ENCODE measurements at places on chromosomes 5 and 9. TPM values are rescaled to one million over a fixed set of nuclear protein-coding genes. Genes with fewer than 3 reads are reported as not detected.

The PCDHB12 gene
- not detected for polyA plus RNA-seq

DNA sequence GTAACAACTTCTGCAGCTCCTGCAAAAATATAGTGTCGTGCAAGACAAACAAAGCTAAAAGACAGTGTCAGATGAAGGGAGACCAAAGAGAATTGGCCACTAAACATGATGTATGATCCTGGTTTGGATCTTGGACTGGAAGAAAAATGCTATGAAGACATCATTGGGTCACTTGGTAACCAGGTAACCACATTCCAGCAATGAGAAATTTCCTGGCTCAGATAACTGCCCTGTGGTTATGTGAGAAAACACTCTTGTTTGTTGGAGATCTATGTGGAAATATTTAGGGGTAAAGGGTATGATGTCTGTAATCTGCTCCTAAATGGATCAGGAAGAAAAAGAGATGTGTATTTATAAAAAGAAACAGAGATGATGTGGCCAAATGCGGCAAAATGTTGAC lies 45.5 kb upstream of the ANKRD33B start:
- H3K4me3 ChIP-seq: no peak overlapping the region
- no peaks in the 10 kb centered on the region for H3K36me3 ChIP-seq
- no peak for DNase-seq
- H3K27ac ChIP-seq: no peak overlapping the region
- no peaks in the 10 kb centered on the region for H3K4me1 ChIP-seq

DNA sequence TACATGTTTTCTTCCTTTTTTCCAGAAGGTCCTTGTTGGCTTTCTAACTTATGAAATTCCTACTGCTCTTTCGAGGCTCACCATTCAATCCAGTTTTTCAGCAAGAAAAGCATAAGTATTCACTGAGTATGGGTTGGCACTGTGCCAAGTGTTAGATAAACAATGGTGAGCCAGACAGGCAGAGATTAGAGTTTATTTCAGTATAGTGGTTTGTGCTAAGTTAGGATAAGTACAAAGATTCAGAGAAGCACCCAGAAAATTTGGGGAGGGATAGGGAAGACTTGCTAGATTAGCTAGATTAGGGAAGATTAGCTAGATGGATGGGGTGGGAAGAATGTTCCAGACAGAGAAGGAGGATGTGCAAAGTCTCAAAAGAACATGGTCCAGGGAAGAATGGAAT lies 122.9 kb downstream of the OXCT1 start:
- peak; percentile 15 for DNase-seq
- no peak overlapping the region for H3K4me3 ChIP-seq
- H3K36me3 ChIP-seq: no peaks in the 10 kb centered on the region
- H3K4me1 ChIP-seq: no peaks in the 10 kb centered on the region
- no peak overlapping the region for H3K27ac ChIP-seq

The TMEM252 gene
- polyA plus RNA-seq: 0.10 TPM

DNA sequence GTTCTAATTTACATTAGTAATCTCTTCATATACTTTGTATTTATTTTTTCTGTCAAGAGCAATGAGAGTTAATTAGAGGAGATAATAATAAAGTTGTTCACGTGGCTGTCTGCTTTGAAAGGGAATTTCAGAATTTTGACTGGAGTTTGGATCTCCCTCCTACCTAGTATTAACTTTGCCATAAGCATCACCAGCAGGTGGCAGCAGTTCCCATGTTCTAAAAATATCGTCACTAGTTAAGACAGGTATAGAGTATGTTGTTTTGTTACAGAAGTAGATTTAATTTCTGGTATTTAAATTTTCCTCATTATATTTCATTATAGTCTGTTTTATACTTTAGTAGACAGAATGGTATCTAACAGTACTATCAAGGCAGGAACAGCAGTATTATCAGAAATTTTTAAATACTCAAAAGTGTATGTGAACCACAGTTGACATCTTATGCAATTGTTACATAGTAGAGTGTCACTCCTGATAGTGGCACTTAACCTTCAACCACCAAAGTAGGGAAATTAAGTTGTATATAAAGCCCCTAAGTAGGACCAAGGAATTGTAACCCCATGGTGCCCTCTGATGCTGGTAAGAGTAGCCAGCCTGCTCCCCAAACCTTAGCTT lies 20.4 kb downstream of the GNPDA1 start:
- H3K27ac ChIP-seq: peak overlapping the region; percentile 12
- H3K4me3 ChIP-seq: no peak overlapping the region
- no peaks in the 10 kb centered on the region for H3K27me3 ChIP-seq

DNA sequence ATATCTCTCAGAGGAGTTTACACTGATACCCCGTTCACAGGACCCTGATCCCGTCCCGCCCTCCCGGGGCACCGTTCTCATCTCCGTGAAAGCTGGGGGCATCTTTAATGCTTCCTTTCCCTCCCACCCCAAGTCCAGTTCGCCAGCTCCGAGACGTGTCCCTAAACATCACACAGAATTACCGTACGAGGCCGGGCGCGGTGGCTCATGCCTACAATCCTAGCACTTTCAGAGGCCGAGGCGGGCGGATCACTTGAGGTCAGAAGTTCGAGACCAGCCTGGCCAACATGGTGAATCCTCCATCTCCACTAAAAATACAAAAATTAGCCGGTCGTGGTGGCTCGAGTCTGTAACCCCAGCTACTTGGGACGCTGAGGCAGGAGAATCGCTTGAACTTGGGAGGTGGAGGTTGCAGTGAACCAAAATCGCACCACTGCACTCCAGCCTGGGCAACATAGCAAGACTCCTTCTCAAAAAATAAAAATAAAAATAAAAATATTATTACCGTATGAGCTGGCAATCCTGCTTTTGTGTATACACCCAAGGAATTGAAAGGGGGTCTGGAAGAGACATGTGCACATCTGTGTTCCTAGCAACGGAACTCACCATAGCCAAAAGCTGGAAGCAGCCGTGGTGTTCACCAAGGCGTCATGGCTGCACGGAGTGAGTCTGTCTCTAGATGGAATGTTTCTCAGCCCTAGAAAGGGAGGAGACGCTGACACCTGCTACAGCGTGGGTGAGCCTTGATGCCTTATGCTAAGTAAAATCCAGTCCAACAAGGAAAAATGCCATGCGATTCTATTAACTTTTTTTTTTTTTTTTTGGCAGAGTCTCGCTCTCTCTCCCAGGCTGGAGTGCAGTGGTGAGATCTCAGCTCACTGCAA lies 1.2 kb upstream of the ABO start:
- no peak for DNase-seq
- H3K36me3 ChIP-seq: no peaks in the 10 kb centered on the region
- H3K4me3 ChIP-seq: no peak overlapping the region
- H3K27me3 ChIP-seq: peaks cover 10% of the 10 kb centered on the region
- H3K27ac ChIP-seq: peak overlapping the region; percentile 93

The MAN1B1 gene
- polyA plus RNA-seq: 43.6 TPM

DNA sequence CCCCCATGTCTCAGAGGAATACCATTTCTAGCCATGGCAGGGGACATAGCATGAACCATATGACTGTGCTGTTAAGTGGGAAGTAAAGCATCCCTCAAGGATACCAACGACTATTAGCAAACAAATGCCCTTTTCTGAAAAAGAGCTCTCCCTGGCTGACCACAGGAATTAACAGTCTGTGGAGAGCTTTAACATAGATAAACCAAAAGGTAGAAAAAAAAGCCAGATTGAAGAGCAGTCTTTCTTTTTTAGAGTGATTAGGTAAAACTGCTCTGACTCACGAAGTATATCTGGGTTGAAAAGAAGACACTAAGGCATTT lies 532.7 kb upstream of the DMAC1 start:
- no peak for DNase-seq
- peaks cover 1% of the 10 kb centered on the region for H3K4me1 ChIP-seq
- no peak overlapping the region for H3K27ac ChIP-seq
- no peaks in the 10 kb centered on the region for H3K27me3 ChIP-seq
- no peak overlapping the region for H3K4me3 ChIP-seq
- H3K36me3 ChIP-seq: no peaks in the 10 kb centered on the region

DNA sequence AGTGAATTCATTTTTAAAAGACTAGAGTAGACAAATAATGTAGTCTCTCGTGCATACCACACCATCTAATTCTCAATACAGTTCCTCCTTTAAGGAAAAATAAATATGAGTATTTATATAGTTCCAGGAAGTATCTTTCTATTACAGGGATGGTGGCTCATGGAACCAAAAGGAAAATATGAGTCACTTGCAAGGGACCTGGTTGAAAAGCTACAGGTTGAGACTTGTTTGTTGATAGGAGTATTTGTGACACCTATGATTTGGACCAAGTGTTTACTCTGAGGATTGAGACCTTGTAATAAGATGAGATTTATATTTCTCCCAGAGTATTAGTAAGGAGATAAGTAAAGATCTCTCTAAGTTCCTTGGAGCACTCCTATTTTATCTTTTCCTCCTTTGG lies 67.4 kb downstream of the CDO1 start:
- H3K27me3 ChIP-seq: no peaks in the 10 kb centered on the region
- DNase-seq: no peak
- H3K4me1 ChIP-seq: no peaks in the 10 kb centered on the region
- no peaks in the 10 kb centered on the region for H3K36me3 ChIP-seq
- H3K27ac ChIP-seq: no peak overlapping the region

- H3K27me3 ChIP-seq: no peaks in the 10 kb centered on the region
- no peak overlapping the region for H3K4me3 ChIP-seq
- H3K27ac ChIP-seq: no peak overlapping the region
- peaks cover 31% of the 10 kb centered on the region for H3K36me3 ChIP-seq
- DNase-seq: no peak
- H3K4me1 ChIP-seq: no peaks in the 10 kb centered on the region
Observed at GRCh38 chr5:57210633-57211032, 36.8 kb downstream of the GPBP1 start.

GRCh38 chr9:87479801-87480201 lies 17.9 kb upstream of the DAPK1 start:
- no peaks in the 10 kb centered on the region for H3K27me3 ChIP-seq
- H3K4me3 ChIP-seq: no peak overlapping the region
- H3K36me3 ChIP-seq: no peaks in the 10 kb centered on the region
- H3K4me1 ChIP-seq: no peaks in the 10 kb centered on the region

DNA sequence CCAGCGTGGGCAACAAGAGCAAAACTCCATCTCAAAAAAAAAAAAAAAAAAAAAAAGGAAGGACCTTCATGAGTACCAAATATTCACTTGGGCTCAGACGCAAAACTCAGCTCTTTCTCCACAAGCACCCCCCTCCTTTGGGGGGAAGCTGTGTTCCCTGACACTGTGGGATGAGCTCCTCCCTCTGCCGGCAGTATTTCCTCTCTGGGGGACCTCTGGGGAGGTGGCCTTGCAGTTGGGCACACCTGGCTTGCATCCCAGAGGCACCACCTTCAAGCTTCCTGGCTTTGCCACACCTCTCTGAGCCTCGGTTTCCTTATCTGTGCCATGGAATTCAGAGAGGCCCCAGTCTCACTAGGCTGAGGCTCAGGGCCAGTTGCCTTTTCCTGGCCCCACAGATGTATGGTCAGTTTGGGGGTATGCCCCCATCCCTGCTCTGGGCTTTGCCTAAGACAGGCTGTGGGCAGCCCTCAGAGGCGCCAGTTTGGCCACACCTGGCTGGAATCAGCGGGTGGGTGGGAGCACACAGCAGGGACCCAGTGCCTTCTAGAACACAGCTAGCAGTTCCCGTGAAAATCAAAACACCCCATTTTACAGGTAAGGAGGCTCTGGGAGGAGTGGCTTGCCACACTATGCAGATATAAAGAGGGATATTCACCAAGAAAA lies 157.5 kb upstream of the IER5L start:
- no peak for DNase-seq
- no peaks in the 10 kb centered on the region for H3K36me3 ChIP-seq
- peak overlapping the region; percentile 57 for H3K27ac ChIP-seq
- no peaks in the 10 kb centered on the region for H3K27me3 ChIP-seq

The RGS7BP gene
- polyA plus RNA-seq: not detected

DNA sequence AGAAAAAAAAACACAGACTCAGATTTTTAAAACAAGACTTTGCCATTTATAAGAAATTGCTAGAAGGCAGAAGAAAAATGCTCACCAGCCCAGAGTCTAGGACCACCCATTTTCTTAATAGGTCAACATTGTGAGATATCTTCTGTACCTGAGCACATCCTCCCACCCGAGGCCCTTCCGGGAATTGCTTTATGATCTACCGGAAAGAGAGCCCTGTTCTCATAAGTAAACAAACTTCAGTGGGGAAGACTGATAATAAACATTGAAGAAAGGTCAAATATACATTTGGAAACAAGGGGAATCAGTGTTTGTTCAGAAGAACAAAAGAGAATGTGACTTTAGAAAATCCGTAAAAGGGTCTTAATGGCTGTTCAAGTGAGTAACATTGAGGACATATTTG lies 44.4 kb downstream of the PRKACG start:
- H3K4me1 ChIP-seq: peaks cover 4% of the 10 kb centered on the region
- H3K4me3 ChIP-seq: no peak overlapping the region
- no peak overlapping the region for H3K27ac ChIP-seq

The SOX30 gene
- 0.22 TPM for polyA plus RNA-seq

The HRCT1 gene
- 17.8 TPM for polyA plus RNA-seq

The UNC5A gene
- polyA plus RNA-seq: 0.15 TPM

DNA sequence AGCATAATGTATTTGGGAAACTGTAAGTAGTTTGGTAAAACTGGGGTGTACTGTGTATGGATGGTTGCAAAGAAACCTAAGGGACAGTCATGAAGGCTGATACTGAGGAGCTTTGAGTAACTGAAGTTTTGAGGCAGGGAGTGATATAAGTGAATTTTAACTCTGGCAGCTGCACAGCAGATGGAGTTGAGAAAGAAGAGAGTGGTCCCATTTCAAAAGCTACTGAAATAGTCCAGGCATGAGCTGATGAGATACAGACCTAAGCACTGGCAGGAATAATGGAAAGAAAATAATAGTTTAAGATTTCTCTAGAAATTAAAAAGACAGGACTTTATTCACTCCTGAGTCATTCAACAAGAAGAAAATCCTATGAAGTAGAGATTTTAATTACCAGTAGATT lies 232.0 kb downstream of the CHSY3 start:
- no peaks in the 10 kb centered on the region for H3K27me3 ChIP-seq
- no peak overlapping the region for H3K27ac ChIP-seq
- no peak overlapping the region for H3K4me3 ChIP-seq
- no peaks in the 10 kb centered on the region for H3K4me1 ChIP-seq
- no peak for DNase-seq

- H3K4me3 ChIP-seq: peak overlapping the region; percentile 51
- H3K27ac ChIP-seq: peak overlapping the region; percentile 57
- peaks cover 7% of the 10 kb centered on the region for H3K27me3 ChIP-seq
- DNase-seq: peak; percentile 25
- H3K36me3 ChIP-seq: no peaks in the 10 kb centered on the region
- no peaks in the 10 kb centered on the region for H3K4me1 ChIP-seq
Observed at GRCh38 chr9:38619556-38620447, 594 bp downstream of the ANKRD18A start.

- H3K27me3 ChIP-seq: no peaks in the 10 kb centered on the region
- H3K27ac ChIP-seq: no peak overlapping the region
- no peak for DNase-seq
Observed at GRCh38 chr5:31783086-31783645, 144.2 kb downstream of the PDZD2 start.

GRCh38 chr5:74766418-74766848 lies 484 bp downstream of the GFM2 start:
- H3K36me3 ChIP-seq: no peaks in the 10 kb centered on the region
- peak overlapping the region; percentile 58 for H3K27ac ChIP-seq
- peak; percentile 59 for DNase-seq
- no peaks in the 10 kb centered on the region for H3K27me3 ChIP-seq
- H3K4me3 ChIP-seq: peak overlapping the region; percentile 78
- H3K4me1 ChIP-seq: peaks cover 12% of the 10 kb centered on the region

- H3K4me3 ChIP-seq: no peak overlapping the region
- H3K27me3 ChIP-seq: no peaks in the 10 kb centered on the region
- no peak overlapping the region for H3K27ac ChIP-seq
Observed at GRCh38 chr9:102867488-102867887, 127.6 kb upstream of the CYLC2 start.
